ENCODE measurements at places on chromosomes 16 and 17.
A peak's percentile ranks its signal among the peaks of the same experiment; 100 is the strongest.

GRCh38 chr17:65143889-65144604, 6.9 kb downstream of the RGS9 start:
- DNase-seq, result no peak

DNA sequence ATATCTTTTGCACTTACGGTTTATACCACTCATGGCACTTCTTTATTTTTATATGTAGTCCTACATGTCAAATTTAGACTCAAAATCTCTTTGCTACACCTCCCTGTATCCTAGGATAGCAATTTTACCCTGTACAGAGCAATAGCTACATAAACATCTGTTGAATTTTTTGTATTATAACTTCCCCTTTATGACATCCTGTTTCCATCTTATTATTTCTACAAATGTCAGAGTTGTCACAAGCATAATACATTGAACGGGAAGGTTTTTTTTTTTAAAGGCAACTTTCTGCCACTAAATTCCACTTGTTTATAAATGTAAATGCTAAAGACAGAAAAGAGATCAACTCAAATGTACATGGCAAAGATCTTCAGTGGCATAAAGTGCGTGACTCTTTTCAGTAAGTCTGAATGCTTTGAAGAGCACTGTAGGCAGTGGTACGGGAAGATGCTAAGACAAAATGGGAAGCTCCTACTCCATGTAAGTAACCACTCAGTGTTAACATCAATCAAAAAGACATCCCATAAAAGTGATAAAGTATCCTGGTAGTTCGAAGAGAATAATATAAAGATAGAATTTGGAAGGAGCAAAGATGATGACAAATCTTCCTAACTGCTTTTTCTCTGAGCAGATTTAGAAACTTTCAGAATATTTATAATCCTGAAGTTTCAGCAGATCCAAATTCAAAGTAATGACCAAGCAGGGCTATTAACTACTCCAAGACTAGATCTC, 26.8 kb downstream of the GNA13 start:
- no peak for DNase-seq

DNA sequence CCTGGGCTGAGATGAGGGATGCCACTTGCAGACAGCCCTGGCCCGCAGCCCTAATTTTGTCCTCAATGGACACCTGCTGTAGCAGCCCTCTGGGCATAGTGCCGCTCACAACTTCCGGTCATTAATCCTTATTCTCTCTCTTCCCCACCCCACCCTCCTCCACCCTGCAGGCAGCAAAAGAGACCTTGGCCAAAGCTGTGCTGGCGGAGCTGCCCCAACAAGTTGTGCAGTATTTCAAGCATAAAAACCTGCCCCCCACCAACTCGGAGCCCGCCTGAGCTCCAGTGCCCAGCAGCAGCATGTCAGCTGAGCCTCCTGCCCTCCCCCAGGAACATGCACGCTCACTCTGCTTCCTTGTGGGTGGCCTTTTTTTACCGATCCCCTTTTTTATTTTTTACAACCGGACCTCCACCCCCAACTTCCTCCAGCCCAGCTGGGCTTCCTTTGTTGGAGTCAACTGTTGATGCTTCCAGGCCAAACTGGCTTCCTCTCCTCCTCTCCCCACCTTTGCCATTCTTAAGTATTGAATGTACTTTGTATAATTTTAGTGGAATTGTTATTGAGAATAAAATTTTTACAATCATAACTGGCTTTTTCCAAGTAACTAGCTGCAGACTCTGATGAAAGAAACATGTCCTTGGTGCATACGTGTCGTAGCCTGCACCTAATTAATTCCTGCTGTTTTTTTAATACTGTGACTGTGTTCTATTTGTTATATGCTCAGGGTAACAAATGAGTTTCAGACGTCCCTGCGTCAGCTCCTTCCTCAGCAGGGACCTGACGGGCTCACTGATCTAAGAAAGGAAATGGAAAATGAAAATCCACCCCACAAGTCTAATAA, 38.2 kb downstream of the PSME3IP1 start:
- peak; percentile 52 for DNase-seq

- no peak for DNase-seq
These were observed 36.1 kb downstream of the PRKCB start for GRCh38 chr16:23871924-23872323.

DNA sequence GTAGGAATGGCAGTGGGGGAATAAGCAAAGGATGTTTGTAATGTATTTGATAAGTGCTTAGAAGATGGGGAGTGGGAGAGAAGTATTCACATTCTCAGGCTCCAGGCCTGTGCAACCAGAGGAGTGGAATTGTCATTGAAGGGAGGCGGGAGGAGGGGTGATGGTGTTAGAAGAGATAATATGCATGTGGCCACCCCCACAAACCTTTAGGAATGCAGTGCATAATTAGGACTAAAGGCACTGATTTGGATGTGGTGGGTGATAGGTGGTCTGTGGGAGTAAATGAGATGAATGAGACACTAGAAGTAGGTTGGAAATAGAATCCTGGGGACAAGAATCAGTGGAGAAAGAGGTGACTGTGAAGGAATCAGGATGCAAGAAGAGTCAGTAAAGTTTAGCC, 27.1 kb downstream of the UTP18 start:
- DNase-seq, result no peak

DNA sequence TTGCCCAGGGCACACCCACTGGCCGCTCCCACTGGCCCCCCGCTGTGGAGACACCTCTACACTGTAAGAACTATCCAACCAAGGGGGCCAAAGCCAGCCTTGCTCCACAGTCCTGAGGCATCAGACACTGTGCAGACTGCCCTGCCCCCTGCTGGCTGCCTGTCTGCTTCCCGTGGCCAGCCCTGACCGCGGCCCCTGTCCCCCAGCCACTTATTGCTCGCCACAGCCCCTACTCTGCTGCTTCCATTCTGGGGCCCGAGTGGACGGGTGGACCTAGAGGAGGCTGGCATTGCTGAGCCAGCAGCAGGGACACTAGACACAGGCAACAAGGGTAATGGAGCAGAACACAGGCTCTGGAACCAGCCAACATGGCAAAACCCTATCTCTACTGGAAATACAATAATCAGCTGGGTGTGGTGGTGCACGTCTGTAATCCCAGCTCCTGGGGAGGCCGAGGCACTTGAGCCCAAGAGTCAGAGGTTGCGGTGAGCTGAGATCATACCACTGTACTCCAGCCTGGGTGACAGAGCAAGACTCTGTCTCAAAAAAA, 19.7 kb upstream of the LRRC37A3 start:
- DNase-seq, result no peak

- no peak for DNase-seq
These were observed 30.6 kb downstream of the ABCA9 start for GRCh38 chr17:69030169-69030568.

GRCh38 chr17:29587591-29587990, 1.9 kb downstream of the GIT1 start:
- DNase-seq, result no peak

- DNase-seq, result no peak
These were observed 88.2 kb downstream of the CHD9 start for GRCh38 chr16:53142823-53143568.

- DNase-seq, result peak; percentile 90
These were observed 20.6 kb downstream of the HIC1 start for GRCh38 chr17:2075336-2076086.

DNA sequence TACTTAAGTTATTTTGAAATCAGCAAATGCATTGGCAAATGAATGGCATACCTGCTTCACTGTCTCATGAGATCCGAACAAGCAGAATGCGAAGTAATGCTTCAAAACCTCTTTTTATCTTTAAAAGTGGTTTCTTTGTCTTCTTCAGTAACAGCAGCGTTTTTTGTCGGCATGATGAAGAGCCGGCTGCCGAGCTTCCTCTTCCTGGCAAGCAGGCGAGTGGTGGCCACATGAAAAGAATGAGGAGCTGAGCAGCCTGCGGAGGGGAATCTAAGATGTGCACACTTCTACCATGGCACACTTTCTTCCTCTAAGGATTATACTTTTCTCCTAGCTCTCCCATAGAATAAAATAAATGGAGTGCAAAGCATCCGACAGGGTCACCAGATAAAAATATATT, 42.4 kb upstream of the AKTIP start:
- no peak for DNase-seq

- no peak for DNase-seq
These were observed 22.6 kb downstream of the CNTNAP1 start for GRCh38 chr17:42704837-42705494.

DNA sequence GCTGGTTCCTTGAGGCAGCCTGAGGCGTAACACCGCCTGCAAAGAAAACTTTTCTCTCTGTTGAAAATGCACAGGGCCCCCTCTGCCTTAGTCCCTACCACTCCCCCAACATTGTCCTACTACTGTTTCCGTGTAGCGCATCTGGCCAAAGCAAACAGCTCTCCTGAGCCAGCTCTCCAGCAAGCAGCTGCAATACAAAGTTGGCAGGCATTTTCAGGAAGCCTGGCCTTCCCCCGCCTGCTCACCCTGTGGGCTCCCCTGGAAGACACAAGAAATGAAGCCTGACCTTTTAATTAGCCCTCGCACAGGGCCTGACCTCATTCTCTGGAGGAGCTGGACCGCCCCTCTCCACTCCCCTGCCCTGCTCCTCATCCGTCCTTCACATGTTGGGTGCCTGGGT, 66.7 kb downstream of the SOX9 start:
- peak; percentile 86 for DNase-seq

DNA sequence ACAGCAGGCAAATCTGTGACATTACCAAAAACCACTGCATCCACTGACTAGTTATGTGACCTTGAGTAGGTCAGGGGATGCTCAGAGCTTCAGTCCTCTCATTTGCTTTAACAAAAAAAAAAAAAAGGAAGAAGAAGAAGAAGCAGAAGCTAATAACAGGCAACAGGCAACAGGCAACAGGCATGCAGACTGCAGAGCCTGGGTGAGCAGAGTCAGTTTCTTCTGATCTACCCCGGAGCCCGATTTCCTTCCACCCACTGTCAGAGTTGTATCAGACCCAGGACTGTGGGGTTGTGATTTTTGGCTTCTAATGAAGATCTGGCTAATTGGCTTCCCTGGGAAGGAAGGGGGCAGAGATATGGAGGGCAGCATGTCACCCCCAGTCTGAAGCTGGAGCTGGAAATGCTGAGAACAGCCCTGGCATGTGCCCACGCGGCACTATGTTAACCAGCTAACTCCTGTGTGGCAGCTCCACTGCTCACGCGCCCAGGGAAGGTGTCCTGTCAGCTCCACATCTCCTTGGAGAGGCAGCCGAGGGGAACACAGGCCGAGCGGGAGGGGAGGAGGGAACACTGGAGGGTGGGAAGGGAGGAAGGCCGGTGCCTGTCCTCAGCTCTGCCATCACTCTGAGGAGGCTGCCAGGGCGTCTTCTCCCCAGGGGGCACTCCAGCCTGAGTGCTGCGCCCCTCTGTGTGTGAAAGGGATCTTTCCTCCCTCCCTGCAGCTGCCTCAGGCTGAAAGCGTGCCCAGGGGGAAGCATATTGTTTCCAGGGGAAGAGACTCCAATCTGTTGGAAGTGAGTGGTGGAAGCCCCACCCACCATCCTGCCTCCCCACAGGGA, 17.6 kb downstream of the SRCIN1 start:
- no peak for DNase-seq

- DNase-seq, result peak; percentile 75
These were observed 12.8 kb downstream of the EVPL start for GRCh38 chr17:76014100-76014924.

GRCh38 chr16:81798311-81799137, 19.4 kb downstream of the PLCG2 start:
- DNase-seq, result peak; percentile 44

DNA sequence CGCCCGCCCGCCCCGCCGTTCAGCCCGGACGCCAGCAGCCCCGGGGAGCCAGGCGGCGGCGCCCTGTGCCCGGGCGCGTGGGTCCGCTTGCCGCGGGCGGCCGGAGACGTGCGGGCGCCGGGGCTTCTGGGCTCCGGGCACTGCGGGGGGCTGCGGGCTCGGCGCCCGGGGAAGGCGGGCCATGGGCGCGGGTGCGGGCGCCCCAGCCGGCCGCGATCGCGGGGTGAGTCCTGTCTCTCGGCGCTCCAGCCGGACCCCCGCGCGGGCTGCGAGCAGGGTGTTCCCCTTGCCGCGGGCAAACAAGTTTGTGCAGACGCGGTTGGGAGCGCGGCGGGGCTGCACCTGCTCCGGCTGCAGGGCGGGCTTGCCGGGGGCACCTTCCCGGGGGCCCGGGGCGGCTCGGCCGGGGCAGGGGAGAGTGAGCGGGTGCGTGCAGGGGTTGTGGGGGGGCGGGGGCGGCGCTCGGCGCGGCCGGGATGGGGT, 292 bp downstream of the WSCD1 start:
- DNase-seq, result no peak

GRCh38 chr16:85057948-85058347, 30.4 kb downstream of the KIAA0513 start:
- no peak for DNase-seq

- DNase-seq, result no peak
These were observed 20.0 kb upstream of the GLG1 start for GRCh38 chr16:74626741-74627416.

DNA sequence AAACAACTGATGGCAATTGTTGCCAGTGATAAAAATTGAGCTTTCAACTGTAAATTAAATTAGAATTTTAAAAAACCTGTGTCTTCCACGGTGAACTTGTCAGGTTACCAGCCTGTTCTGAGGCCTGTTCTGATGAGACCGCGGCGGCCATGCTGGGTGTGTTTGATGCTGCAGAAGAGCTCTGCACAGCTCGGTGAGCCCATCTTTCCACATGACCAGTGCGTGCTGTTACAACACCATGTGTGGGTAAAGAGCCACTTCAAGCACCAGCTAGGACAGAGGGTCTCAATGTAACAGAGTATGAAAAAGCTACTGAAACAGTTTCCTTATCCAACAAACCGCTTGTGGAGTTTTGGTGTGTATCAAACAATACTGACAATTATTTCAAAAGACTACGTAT, 48.5 kb downstream of the RPTOR start:
- no peak for DNase-seq

GRCh38 chr17:75983501-75984181, 4.6 kb downstream of the TEN1 start:
- DNase-seq, result no peak

- DNase-seq, result no peak
These were observed 60.4 kb downstream of the PGS1 start for GRCh38 chr17:78438694-78439325.

- DNase-seq, result peak; percentile 80
These were observed 57.0 kb downstream of the RAI1 start for GRCh38 chr17:17737961-17738894.

DNA sequence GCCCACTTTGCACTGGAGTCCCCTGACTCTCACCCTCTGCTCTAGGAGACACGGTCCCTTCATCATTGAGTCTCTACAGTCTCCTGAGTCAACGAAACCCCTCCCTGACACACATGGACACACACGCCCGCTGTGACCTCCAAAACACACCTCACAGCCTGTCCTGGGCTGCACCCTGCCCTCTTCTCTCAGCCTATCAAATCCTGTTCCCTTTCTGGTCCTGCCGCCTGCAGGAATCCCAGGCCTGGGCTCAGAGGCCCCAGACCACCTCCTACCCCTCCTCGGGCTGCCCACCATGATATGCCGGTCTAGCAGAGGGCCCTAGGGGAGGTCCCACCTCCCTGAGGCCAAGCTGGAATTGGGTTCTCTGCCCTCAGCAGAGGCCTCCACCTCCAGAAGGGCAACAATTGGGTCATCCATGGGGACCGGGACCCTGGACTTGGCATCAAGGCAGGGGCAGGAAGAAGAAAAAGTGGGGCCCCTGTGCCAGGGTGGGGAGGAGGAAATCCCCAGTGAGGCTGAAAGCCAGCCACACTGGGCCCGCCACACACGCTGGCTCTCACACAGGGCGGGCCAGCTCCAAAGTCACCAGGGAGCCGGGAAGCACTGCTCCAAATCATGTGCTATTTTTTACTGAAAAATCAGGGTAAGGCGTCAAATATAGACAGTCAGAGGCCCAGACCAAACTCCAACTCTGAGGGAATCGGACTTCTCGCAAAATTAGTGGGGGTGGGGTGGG, 3.4 kb downstream of the PPP1R9B start:
- DNase-seq, result peak; percentile 36

Data from femur (tissue), 1 donor.